ENCODE measurements at places on chromosomes 13 and 19.
A peak's percentile ranks its signal among the peaks of the same experiment; 100 is the strongest.

- DNase-seq: no peak
Observed at GRCh38 chr13:111401755-111402154, 81.3 kb downstream of the TEX29 start.

- peak; percentile 68 for DNase-seq
Observed at GRCh38 chr19:4327252-4327876, 11.3 kb downstream of the STAP2 start.

DNA sequence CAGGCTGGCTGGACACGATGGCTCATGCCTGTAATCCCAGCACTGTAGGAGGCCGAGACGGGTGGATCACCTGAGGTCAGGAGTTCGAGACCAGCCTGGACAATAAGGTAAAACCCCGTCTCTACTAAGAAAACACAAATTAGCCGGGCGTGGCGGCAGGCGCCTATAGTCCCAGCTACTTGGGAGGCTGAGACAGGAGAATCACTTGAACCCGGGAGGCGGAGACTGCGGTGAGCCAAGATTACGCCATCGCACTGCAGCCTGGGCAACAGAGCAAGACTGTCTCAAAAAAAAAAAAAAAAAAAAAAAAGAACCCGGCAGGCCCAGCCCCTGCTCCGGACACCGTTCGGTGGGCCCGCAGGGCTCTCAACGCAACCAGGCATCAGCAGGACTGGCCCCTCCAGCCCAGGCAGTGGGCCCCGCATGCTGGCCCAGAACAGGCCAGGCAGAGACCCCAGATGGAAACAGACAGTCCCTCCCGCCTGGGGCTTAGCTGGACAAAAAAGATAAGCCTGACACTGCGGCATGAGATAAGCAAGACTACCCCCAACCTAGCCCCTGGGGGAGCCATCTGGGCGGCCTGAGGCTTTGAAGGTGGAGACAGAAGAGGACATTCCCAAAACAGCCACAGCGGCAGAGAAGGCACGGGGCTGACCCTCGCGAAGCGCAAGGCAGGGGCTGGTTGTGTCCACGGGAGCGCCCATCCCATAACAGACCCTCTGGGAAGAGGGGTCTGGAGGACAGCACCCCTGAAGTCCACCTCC is 11.6 kb downstream of the REXO1 start:
- DNase-seq: no peak

- DNase-seq: no peak
Observed at GRCh38 chr19:41860419-41861115, 512 bp downstream of the RPS19 start.

GRCh38 chr19:17415121-17415520 is 4.7 kb upstream of the MVB12A start:
- DNase-seq: no peak

DNA sequence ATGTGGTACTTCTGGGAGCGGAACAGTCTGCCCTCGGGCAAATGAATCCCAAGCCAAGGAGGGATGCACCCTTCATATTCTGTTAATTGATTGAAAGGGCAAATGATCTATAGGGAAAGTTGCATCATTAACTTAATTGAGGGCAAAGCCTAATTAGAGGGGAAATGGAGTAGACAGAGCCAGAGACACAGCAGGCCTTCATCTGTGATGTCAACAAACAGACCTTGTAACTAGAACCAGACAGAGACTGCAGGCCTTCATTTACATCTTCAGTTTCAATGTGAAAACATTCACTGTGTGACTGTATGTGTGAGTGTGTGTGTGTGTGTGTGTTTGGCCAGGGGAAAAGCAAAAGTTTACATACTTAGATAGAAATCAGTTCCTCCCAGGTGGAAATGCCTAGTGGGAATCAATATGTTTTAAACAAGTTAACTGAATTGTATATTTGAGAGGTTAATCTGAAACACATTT is 126.4 kb downstream of the SPRY2 start:
- DNase-seq: no peak

GRCh38 chr13:94864474-94864873 is 152.1 kb upstream of the SOX21 start:
- no peak for DNase-seq

GRCh38 chr13:59119475-59119874 is 1044.3 kb downstream of the DIAPH3 start:
- DNase-seq: no peak

DNA sequence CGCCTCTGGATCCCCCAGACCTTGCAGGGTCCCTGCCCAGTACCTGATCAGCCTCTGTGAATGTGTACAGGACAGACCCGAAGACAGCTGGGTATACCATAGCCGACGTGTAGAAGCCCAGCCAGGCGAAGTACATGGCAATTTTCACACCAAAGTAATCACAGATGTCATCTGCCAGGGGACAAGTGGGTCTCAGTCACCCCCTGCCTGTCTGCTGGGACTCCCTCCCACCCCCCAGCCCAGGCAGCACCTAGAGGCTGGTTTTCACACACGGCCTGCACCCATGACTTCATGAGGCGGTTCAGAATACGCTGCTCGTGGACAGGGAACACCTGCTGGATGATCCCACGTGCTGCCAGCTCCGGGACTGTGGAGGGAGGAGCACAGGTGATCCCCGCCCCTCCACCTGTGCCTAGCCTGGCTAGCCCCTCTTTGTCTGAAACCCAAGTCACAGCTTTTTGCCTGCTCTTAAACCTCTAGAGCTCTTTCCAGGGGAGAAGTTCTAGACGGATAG is 3.6 kb downstream of the ANO8 start:
- DNase-seq: no peak

- DNase-seq: no peak
Observed at GRCh38 chr13:103299079-103299478, 232.9 kb upstream of the SLC10A2 start.

GRCh38 chr13:111533900-111534683 is 213.7 kb downstream of the TEX29 start:
- DNase-seq: no peak

GRCh38 chr19:28949535-28949934 is 263.4 kb downstream of the UQCRFS1 start:
- no peak for DNase-seq

GRCh38 chr13:59915252-59915651 is 248.5 kb downstream of the DIAPH3 start:
- no peak for DNase-seq

DNA sequence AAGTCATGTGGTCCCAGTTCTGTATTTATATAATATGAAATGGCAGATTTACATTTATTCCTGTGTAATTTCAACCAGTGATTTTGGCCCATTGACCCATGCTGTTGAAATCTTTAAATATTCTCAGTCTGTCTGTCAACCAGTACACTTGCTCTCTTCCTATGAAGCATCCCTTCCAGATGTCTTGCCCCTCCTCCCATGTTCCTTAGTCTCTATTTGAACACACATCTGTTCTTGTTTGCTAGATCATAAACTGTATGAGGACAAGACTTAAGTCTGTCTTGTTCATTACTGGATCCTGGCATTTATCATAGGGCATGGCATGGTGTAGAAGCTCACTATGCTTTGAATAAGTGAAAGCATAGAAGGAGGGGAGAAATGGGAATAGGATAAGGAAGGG is 34.9 kb downstream of the STARD13 start:
- DNase-seq: no peak

DNA sequence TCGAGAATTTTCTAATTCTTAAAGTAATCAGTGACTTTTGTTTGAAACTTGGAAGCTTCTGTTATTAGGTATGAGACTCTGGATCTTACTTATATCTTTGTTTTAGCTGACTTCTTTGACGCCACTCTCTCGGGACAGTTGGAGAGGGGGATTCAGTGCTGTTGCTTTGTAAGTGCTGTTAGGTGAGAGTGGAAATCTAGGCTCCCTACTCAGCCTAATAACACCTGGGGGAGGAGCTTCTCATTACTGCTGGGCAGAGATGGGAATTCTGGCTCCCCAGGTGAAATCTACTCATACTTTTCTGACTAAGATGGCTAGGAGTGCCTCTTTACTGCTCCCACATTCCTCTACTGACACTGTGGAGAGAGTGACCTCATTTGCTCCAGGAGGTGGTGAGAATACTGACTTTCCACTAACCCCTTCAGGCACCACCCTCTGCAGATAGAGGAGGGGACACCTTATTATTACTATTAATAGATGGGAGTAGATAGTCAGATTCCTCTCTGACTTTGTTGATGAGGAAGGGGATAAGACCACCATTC is 324.9 kb upstream of the SPRY2 start:
- no peak for DNase-seq

DNA sequence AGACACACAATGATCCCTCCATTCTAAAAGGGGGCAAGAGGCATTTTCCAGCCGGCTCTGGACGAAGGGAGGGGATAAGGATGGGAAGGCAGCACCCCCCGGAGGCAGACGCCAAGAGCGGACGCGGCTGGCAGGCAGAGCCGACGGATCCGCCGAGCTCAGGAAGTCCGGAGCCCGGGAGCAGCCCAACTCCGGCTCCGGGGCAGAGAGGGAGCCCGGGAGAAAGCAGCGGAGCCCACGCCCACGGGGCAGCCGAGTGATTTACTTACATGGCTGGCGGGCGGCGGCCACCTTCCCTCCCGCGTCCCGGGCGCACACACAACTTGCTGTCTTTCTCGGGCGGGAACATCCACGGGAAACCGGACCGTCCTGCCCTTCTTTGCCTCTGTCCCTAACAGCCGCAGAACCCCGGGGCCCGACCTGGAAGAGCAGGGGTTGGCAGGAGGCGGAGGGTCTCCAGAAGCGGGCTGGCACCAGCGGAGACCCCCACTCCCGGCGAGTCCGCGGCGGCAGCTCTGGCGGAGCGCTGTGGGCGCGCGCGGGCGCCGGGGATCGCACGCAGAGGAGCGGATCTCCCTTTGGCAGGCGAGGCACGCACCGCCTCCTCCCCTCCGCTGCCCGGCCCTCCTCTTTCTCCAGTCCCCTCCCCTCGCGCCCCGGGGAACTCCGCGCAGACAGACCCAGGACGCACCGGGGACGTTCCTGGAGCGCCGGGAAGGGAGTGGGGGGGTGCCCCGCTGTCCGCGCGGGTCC is at the start of gene LHFPL6:
LHFPL6 (minus strand) TSS at position 580 of the 753 bp plus-strand sequence.
- peak; percentile 82 for DNase-seq

DNA sequence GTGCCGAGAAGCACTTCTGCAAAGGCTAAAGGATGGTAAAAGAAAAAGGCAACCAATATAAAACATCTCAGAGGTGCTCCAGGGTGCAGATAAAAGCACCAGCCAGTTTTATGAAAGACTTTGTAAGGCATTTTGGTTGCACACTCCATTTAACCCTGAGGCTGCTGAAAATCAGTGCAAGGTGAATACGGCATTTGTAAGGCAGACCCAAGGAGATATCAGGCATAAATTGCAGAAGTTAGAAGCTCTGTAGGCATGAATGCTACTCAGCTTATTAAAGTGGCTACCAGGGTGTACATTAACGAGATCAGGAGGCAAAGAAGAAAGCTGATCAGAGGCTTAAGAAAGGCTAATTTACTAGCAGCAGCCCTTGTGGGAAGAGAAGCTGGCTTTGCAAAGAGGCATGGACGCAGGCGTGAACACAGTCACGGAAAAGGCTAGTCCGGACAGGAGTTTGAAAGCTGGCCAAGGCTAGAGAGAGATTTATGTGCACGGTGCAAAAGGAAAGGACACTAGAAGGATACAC is 99.6 kb downstream of the ZNF429 start:
- DNase-seq: no peak

DNA sequence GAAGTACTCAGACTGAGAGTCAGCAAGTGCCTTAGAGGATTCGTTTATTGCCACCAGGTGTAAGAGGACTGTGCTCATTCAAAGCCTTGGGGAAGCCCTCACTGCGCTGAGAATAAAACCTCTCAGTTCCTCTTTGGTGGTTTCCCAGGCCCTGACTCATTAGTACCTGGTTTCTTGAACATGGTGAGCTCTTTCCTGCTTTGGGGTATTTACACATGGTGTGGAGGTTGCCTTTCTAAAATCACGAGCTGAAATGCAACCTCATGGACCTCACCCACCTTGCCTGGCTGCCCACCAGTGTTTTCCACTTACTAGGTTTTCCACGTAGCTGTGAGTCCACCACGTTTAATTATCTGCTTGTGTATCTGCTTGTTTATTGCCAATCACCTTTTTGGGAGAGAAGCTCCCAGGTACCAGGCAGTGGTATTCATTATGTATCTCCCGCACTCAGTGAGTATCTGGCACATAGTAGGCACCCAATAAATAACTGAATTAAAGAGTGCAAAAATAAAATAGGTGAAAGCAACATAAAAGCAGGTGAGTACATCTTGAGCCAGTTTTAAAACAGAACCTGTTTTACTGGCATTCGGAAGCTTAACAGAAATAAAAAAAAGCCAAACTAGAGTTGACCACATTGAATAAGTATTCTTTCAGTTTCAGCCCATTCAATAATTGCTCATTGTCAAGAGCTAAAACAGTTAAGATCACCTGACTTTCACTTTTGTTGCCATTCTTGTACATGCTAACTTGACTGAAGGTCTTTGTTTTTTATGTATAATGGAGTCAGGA is 533.0 kb downstream of the MYO16 start:
- peak; percentile 80 for DNase-seq

DNA sequence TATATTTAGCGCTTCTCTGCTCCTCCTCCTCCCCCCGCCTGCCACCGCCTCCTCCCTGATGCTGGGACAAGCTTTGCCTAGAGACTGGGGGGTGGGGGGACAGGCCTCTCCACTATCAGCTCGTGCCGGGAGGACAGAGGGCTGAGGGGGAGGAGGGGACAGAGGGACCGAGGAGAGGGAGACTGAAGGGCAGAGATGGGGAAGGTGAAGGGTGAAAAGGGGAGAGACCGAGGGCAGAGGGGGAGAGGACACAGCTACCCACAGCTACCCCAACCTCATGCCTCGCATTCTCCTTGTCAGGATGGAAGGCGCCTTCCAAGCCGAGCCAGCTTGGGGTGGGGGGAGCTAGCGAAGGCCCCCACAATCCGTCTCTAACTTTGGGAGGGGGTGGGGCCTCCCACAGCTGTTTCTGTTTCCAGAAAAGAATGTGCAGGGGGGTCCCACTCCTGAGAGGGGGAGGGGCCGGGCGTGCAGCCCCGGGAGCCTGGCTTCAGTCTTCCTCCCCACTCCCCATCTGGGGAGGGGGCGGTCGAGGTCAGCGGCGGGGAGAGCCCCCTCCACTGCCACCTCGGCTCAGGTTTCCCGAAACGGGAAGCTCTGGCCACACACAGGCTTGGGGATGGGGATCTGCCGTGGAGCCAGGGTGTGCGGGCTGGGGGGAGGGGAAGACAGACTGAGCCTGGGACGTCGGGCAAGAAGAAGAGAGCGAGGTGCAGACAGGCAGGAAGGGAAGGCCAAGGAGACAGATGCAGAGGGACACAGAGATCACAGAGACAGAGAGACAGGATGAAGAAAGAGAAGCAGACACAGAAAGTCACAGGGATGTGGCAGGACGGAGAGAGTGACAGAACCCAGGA is 1.6 kb downstream of the DACT3 start:
- DNase-seq: peak; percentile 37

GRCh38 chr13:97403893-97404750 is 29.8 kb upstream of the RAP2A start:
- no peak for DNase-seq

- DNase-seq: no peak
Observed at GRCh38 chr19:56966225-56966696, 125.7 kb upstream of the PEG3 start.

DNA sequence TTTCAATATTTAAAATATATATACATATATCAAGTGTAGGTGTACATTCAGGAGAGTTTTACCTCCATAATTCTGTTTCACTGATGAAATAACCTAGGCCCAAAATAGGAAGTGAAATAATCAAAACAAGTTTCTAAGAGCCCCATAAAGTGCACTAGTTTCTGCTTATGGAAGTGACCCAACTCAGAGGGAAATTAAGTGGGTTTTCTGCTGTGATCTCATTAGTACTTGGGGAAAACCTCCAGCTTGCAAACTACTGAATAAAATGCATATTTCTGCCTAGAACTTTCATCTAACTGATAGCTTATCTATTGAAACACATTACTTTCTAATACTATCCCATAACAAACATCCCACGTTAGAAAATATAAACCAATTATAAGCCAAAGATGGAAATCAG is 45.4 kb upstream of the MIR17HG start:
- peak; percentile 42 for DNase-seq

Measured in GM13977 (cell line).